GM23248 (cell line): ENCODE measurements at places on chromosomes 3 and 15.

GRCh38 chr3:185290266-185290665, 36.4 kb upstream of the EHHADH start:
- 0 out of 2 replicates have a peak, but pooled peaks cover 6% of the 10 kb centered on the region for H3K36me3 ChIP-seq
- no peak for DNase-seq
- H3K27me3 ChIP-seq = no peaks in the 10 kb centered on the region
- no peak overlapping the region for H3K27ac ChIP-seq
- no peak overlapping the region for H3K4me3 ChIP-seq

DNA sequence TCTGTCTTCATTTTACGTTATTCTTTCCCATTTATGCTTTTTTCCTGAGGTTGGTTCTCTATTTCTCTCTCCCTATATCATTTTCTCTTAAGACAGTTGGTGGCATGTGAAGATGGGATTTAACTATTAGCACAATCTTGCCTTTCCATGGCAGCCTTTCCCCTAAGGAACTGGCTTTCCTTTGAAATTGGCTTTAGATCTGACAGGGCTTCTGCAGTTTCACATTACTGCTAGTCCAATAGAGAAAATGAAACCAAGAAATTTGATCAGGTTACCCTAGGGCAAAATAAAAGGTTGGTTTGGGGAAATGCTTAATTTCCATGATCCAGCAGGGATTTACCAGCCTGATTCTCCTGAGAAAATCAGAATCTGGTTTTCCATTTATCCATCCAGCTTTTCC, 22.7 kb upstream of the CHL1 start:
- H3K27ac ChIP-seq = no peak overlapping the region
- H3K27me3 ChIP-seq = no peaks in the 10 kb centered on the region
- no peaks in the 10 kb centered on the region for H3K36me3 ChIP-seq

- no peak overlapping the region for H3K4me3 ChIP-seq
- DNase-seq = peak; percentile 56
- H3K27ac ChIP-seq = no peak overlapping the region
- H3K4me1 ChIP-seq = peaks cover 20% of the 10 kb centered on the region
- no peaks in the 10 kb centered on the region for H3K36me3 ChIP-seq
These were observed 4.0 kb upstream of the LMCD1 start for GRCh38 chr3:8497582-8497981.

DNA sequence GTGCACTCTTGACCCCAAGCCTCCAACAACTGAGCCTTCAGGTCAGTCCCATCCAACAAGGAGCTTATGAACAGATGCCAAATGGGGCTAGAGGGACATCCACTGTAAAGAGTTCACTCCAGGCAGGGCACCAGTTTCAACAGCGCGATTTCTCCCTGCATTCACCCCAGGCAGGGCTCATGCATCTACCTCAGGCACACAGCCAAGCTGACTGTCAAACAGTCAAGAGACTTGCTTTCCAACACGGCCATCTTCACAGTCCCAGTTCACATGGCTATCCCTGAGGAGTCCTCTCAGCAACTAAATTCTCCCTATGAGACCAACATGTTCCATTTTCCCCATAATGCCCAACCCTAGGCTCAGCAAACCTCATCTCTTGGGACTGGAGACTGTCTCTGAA, 17.7 kb downstream of the SLC25A20 start:
- H3K4me3 ChIP-seq = no peak overlapping the region
- no peaks in the 10 kb centered on the region for H3K36me3 ChIP-seq
- no peaks in the 10 kb centered on the region for H3K4me1 ChIP-seq
- H3K27me3 ChIP-seq = no peaks in the 10 kb centered on the region
- H3K27ac ChIP-seq = no peak overlapping the region

- peaks cover 17% of the 10 kb centered on the region for H3K4me1 ChIP-seq
- H3K4me3 ChIP-seq = peak overlapping the region; percentile 50
- no peaks in the 10 kb centered on the region for H3K27me3 ChIP-seq
These were observed 592.0 kb downstream of the ZNF385D start for GRCh38 chr3:21158861-21159542.

- H3K36me3 ChIP-seq = no peaks in the 10 kb centered on the region
- no peak overlapping the region for H3K4me3 ChIP-seq
These were observed 161.0 kb downstream of the PLD1 start for GRCh38 chr3:171649267-171649666.
